ENCODE measurements at places on chromosomes 6 and 20. TPM values are rescaled to one million over a fixed set of nuclear protein-coding genes. Genes with fewer than 3 reads are reported as not detected.
A peak's percentile ranks its signal among the peaks of the same experiment; 100 is the strongest.

TP53TG5 gene
- not detected for total RNA-seq

TMEM217 gene
- total RNA-seq = 6.8 TPM

NMBR gene
- not detected for total RNA-seq

ZC3H12D gene
- not detected for total RNA-seq

BFSP1 gene
- 3.7 TPM for total RNA-seq

SPTLC3 gene
- 0.23 TPM for total RNA-seq

MUC22 gene
- total RNA-seq = not detected

PSMG4 gene
- total RNA-seq = 31.1 TPM

GMDS gene
- total RNA-seq = 23.5 TPM

PRND gene
- 0.18 TPM for total RNA-seq

CST2 gene
- not detected for total RNA-seq

- H3K4me1 ChIP-seq = peaks cover 6% of the 10 kb centered on the region
- no peak overlapping the region for H3K27ac ChIP-seq
- no peak for DNase-seq
- H3K4me3 ChIP-seq = no peak overlapping the region
- H3K27me3 ChIP-seq = no peaks in the 10 kb centered on the region
Measured at GRCh38 chr20:2921506-2921905, 48.2 kb downstream of the PTPRA start.

DNA sequence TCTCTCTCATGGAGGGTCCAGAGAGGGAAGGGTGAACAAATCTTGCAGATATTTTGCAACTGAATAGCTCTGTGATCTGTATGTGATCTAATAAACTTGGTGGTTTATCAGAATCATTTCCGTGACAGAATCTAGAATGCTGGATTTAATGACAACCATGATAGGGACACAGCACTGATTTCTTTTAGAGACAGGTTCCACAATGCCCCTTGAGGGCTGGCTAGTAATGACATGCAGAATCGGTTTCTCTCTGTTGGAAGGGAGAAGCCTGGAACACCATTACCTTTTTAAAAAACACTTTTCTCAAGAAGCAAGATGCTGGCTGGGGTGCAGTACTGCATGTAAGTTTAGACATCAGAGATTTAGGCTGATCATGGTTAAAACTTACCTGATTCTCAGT lies 313.4 kb downstream of the CDH26 start:
- H3K36me3 ChIP-seq = no peaks in the 10 kb centered on the region
- no peaks in the 10 kb centered on the region for H3K27me3 ChIP-seq
- H3K27ac ChIP-seq = no peak overlapping the region
- DNase-seq = no peak
- H3K4me3 ChIP-seq = no peak overlapping the region
- H3K4me1 ChIP-seq = no peaks in the 10 kb centered on the region

- H3K36me3 ChIP-seq = no peaks in the 10 kb centered on the region
- H3K4me3 ChIP-seq = no peak overlapping the region
Measured at GRCh38 chr6:63764318-63764916, 128.8 kb downstream of the PHF3 start.

- no peaks in the 10 kb centered on the region for H3K36me3 ChIP-seq
- H3K4me1 ChIP-seq = no peaks in the 10 kb centered on the region
- no peak for DNase-seq
- no peaks in the 10 kb centered on the region for H3K27me3 ChIP-seq
- H3K4me3 ChIP-seq = no peak overlapping the region
Measured at GRCh38 chr6:146240322-146240721, 211.5 kb downstream of the GRM1 start.

- no peak overlapping the region for H3K4me3 ChIP-seq
- H3K36me3 ChIP-seq = no peaks in the 10 kb centered on the region
- no peak overlapping the region for H3K27ac ChIP-seq
- peaks cover 37% of the 10 kb centered on the region for H3K4me1 ChIP-seq
Measured at GRCh38 chr6:35674594-35674993, 14.1 kb downstream of the FKBP5 start.

DNA sequence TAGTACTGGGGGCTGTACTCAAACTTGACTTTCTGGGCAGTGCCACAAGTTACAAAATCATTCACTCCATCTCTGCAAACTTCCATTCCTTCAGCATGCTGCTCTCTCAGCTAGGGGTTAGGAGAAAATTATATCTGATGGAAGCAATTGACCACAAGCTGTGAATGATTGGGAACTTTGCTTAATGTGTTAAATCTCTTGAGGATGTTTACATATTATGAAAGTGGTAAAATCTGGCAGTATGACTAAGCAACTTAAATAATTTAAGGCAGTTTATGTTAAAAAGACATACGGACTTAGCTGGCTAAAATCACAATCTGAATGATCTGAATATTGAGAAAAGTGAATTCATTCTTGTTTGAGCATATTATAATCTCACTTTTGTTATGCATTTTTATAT lies 415.0 kb downstream of the PHF3 start:
- no peaks in the 10 kb centered on the region for H3K27me3 ChIP-seq
- no peak overlapping the region for H3K4me3 ChIP-seq
- H3K36me3 ChIP-seq = no peaks in the 10 kb centered on the region
- DNase-seq = no peak
- no peak overlapping the region for H3K27ac ChIP-seq

DNA sequence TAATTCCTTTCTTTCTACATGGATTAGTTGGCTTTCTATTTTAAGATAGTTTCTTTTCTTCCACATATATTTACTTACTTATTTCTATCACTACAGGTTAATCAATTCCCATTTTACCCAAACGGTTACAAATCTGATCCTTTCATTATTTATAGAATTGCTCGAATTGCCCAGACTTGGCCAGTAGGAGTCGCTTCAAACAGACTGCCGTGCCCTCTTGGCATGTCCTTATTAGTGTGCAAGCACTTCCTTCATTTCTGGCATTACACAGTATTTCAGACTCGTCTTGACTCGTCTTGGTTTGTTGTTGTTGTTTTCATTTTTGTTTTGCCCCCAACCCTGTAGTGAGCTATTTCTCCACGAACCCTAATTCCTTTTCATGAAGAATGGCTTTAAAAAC lies 74.6 kb downstream of the SAMD3 start:
- no peaks in the 10 kb centered on the region for H3K36me3 ChIP-seq
- no peak overlapping the region for H3K4me3 ChIP-seq
- no peaks in the 10 kb centered on the region for H3K4me1 ChIP-seq

GRCh38 chr6:152049502-152049901 lies 242.0 kb downstream of the ESR1 start:
- H3K27ac ChIP-seq = no peak overlapping the region
- no peaks in the 10 kb centered on the region for H3K36me3 ChIP-seq
- no peaks in the 10 kb centered on the region for H3K4me1 ChIP-seq
- peaks cover 6% of the 10 kb centered on the region for H3K27me3 ChIP-seq
- no peak for DNase-seq

DNA sequence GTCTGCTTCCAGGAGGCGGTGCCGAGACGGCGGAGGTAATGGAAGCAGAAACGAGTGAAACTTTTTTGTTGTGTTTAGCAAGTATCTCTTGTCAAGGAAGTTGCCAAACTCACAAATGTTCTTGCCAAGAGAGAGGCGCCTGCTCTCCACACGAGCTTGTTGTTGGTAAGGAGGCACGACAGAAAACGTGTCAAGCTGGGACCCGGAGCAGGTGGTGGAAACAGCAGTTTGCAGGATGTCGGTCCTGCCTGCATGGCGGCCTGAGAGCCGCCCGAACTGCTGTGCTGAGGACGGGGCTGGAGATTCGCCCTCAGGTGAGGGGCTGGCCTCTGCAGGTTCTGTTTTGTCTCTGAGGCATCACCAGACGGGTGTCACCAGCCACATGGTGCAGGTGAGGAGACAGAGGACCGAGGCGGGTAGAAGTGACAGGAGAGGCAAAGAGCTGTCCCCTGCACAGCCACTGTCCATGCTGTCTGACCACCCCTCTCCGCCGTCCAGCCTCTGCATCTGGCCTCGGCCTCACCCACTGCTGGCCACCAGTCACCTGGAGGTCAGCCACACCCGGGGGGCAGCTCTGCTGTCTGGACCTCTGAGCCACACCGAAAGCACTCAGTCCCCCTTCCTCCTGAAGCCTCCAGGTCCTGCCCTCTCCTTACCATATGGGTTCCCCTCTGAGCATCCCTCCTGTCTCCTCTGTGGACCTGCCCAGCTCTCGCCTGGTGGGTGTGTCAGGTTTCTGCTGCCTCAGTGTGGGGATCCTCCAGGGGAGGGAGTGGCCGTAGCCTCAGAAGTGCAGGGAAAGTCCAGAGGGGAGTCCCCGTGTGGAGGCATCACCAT lies 261.5 kb downstream of the TAF4 start:
- no peak for DNase-seq
- no peak overlapping the region for H3K27ac ChIP-seq
- H3K36me3 ChIP-seq = no peaks in the 10 kb centered on the region

DNA sequence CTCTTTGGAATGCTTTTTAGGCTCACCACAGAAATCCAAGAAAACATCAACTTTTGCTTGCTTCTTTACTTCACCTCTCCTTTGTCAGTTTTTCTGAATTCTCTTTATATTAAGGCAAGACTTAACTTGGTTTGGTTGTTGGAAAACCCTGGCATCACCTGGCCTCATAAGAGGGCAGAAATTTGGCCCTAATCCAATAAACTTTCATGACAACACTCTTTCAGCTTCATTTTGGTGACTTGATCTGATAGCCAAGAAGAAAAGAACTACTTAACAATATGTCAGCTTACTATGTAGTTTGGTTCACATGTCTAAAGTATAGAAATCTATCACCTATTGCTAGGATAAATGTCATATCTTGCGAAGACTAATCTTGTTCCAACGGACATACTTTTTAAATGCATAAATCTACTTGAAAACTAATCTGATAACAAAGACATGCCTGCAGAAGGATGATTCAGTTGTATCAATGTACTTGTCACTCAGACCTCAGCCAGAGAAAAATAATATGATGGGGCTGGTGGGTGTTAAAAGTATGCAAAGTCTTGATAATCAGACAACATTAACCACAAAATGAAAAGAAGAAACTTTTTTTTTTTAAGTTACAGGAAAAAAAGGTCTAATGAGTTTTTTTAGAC lies 19.3 kb upstream of the HBS1L start:
- peaks cover 5% of the 10 kb centered on the region for H3K27me3 ChIP-seq
- DNase-seq = peak; percentile 11
- H3K4me1 ChIP-seq = no peaks in the 10 kb centered on the region
- H3K27ac ChIP-seq = no peak overlapping the region
- no peaks in the 10 kb centered on the region for H3K36me3 ChIP-seq

GRCh38 chr6:1436334-1437306 lies 47.2 kb downstream of the FOXF2 start:
- H3K36me3 ChIP-seq = no peaks in the 10 kb centered on the region
- no peaks in the 10 kb centered on the region for H3K27me3 ChIP-seq
- no peaks in the 10 kb centered on the region for H3K4me1 ChIP-seq
- H3K27ac ChIP-seq = no peak overlapping the region

DNA sequence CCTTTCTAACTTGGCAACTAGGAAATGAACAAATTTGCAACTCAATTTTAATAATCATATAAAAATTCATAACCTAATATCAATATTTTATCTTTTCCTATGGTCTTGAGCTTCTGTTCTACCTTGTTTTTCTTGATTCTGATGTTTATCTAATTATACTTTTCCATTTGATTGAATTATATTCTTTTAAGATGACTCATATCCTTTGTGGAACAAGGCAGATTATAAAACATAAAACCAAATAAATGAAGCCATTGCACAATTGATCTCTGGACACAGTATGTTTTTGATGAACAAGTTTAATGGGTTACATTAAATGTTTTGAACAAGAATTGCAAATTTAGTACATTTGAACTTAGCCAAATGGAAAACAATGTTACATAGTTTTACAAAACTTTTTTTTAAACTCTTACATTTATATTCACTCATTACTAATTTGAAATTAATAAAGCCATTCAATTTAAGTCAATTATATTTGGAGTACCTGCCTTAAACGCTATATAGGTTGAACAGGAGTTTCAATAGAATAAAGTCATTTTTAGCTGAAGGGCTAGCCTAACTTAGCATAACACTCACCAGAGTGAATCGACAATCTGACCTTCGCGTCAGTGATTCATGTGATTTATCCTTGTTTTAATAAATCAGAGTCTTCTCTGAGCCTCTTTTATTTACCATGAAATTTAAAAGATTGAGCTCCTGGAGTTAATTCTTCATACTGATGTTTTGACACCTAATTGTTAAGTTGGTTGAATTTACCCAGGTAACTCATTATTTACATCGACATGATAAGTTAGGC lies 3.8 kb downstream of the NCOA7 start:
- peaks cover 41% of the 10 kb centered on the region for H3K4me1 ChIP-seq
- peak overlapping the region; percentile 81 for H3K27ac ChIP-seq
- H3K36me3 ChIP-seq = no peaks in the 10 kb centered on the region
- peak overlapping the region; percentile 96 for H3K4me3 ChIP-seq
- H3K27me3 ChIP-seq = no peaks in the 10 kb centered on the region

DNA sequence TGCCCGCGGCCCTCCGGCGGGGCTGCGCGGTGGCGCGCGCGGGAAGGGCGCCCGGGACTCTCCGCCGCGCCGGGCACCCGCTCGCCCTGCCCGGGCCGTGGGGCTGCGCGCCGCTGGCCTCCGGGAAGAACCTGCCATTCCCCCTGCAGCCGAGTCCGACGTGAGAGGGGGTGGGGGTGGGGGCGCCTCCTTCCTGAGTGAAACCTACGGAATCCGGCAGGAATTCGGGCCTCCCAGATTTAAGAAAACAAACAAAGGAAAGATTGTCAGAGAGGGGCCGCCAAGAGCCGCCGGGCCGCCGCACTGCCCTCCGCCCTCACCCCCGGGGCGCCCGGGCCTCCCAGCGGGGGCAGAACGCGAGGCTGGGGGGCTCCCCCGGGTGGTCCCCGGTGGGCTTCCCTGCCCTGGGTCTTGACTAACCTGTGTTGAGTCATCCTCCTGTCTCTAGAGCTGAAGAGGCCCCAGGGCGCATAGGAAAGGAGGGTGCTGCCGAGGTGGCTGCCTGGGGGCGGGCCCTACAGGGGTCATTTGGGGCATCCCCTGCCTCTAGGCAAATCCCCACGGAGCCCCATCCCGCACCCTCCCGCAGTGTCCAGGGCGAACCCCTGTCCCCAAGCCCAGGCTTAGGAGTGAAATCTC lies 42.2 kb upstream of the FOXP4 start:
- H3K27ac ChIP-seq = no peak overlapping the region
- no peaks in the 10 kb centered on the region for H3K36me3 ChIP-seq
- H3K27me3 ChIP-seq = peaks cover 32% of the 10 kb centered on the region
- peak; percentile 50 for DNase-seq
- peaks cover 12% of the 10 kb centered on the region for H3K4me1 ChIP-seq

GRCh38 chr6:100686216-100686615 lies 194.9 kb downstream of the ASCC3 start:
- DNase-seq = no peak
- H3K27ac ChIP-seq = no peak overlapping the region
- no peaks in the 10 kb centered on the region for H3K36me3 ChIP-seq
- no peaks in the 10 kb centered on the region for H3K27me3 ChIP-seq

GRCh38 chr6:41976794-41977484 lies 35.3 kb upstream of the CCND3 start:
- no peak for DNase-seq
- H3K36me3 ChIP-seq = no peaks in the 10 kb centered on the region
- H3K4me3 ChIP-seq = no peak overlapping the region

DNA sequence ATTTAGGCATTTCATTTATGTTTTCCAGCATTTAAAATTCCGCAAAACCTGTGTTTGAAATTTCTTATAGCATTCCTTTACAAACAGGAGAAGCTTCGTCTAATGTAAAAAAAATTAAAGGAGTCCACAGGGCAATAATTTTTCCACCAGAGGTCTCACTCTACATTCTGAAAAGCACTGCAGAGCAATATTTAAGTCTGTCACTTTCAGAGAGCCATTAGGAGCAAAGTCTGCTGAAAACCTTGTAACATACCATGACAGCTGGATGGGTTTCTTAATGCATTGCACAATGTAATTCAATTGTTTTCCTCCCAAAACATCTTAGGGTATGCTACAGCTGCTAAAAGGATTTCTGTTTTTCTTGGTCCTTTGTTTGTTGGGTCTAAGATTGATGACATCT lies 18.0 kb downstream of the BAG2 start:
- H3K4me3 ChIP-seq = no peak overlapping the region
- H3K27ac ChIP-seq = no peak overlapping the region
- no peaks in the 10 kb centered on the region for H3K27me3 ChIP-seq
- no peaks in the 10 kb centered on the region for H3K4me1 ChIP-seq
- no peaks in the 10 kb centered on the region for H3K36me3 ChIP-seq

All from endothelial cell of umbilical vein (primary cell).